ENCODE measurements at places on chromosomes 5 and 9.

GRCh38 chr9:123455187-123455586, 99.2 kb downstream of the CRB2 start:
- DNase-seq = no peak

GRCh38 chr5:72107131-72107900, at the start of gene MAP1B:
Gene MAP1B (plus strand): TSS chr5:72107475. CDS start chr5:72107532, 57 bp downstream.
- no peak for DNase-seq

DNA sequence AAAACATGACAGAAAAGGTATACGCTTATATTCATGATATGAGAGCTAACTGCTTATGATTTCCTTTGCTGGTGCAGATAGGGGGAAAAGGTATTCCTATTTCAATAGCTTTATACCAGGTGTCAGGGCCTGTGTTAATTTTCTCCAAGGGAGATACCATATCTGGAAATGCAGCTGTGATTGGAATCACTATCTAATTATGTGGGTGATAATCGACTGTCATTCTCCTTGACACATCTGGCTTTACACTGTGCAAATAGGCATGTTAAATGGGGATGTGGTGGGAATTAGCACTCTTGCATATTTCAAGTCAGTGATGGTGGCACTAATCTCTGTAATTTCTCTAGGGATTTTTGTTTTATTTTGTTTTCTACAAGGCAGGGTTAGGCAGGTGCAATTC, 611.1 kb downstream of the CDH9 start:
- no peak for DNase-seq

- no peak for DNase-seq
Measured at GRCh38 chr9:8651070-8651845, 851.7 kb upstream of the DMAC1 start.

DNA sequence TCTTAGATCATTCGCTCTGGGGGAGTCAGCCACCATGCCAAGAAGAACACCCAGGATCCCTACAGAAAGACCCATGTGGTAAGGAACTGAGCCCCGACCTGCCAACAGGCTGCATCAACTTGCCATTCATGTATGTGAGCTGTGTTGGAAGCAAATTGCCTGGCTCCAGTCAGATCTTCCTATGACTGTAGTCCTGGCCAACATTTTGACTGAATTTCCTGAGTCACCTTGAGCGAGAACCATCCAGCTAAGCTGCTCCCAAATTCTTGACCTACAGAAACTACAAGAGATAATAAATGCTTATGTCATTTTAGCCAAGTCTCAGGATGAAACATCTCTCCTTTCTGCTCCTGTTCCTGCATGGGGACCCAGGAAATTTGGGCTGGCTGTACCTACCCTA, 40.0 kb upstream of the SLC44A1 start:
- DNase-seq = no peak
